ENCODE measurements at places on chromosomes 1 and 21.

DNA sequence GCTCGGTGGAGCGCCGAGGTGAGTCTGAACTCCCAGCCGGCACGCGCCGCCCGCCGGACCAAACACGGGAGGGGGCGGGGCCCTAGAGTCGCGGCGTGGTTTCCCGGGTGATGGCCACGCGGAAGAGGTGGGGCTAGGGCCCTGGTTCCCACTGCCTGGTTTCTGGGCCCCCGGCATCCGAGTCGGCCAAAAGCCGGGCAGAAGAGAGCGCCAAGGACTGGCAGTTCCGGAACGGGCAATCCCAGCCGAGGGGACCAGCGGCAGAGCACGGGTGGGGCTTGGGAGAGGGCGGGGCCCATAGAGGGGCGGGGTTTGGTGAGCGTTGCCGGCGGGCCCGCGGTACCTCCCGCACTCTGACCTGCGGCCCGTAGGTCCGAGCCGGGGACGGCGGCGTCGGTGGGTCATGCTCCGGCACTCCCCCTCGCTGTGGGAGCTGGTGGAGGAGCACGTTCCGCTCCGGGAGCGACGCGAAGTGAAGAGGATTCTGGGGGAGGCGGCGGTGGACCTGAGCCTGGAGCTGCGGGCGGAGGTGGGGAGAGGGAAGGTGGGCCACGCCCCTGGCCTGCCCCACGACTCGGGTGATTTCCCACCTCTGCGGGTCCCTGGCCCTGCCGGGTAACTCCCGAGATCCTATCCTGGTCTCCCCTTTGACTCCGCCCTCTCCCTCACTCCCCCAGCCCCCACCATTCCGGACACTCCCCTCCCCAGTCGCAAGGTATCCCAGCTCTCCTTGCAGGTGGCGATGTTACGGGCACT, at the start of gene CCDC24:
Gene CCDC24, plus strand, starts transcription at position 124 of the 756 bp plus-strand sequence. Its CDS starts 280 bp downstream, at position 404.
- peak; percentile 67 for DNase-seq

- no peak for DNase-seq
Measured at GRCh38 chr1:41812453-41812852, 106.3 kb downstream of the HIVEP3 start.

DNA sequence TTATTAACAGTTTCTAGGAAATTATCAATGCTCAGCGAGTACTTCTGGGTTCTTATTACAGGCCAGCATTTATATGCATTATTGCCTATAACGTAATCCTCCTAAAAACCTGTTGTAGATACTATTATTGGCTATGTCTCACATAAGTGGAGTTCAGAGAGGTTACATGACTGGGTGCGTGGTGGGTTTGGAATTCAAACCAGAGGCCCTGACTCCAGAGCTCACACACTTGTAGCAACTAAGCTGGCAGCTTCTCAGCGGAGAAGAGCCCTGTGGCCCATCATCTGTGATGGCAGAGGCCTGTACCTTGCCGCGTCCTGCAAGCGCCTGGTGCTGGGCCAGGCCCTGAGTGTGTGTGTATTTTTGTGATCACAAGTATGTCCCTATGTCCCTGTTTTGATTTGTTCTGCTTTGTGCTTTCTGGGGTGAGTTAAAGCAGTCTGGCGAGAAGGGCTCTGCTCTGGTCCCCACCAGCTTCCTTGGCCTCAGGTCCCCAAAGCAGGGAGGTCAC, 66.7 kb downstream of the HTR6 start:
- DNase-seq, result no peak

DNA sequence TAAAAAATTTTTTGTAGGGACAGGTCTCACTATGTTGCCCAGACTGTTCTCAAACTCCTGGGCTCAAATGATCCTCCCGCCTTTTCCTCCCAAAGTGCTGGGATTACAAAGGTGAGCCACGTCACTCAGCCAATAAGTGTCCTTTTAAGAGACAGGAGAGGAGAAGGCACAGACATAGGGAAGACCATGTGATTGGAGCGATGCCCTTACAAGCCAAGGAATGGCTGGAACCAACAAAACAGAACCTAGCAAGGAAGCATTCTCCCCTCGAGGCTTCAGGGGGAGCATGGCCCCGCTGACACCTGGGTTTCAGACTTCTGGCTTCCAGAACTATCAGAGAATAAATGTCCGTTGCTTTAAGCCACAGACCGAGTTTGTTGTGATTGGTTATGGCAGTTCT, 37.0 kb downstream of the NDUFS5 start:
- DNase-seq, result no peak

- no peak for DNase-seq
Measured at GRCh38 chr1:34302798-34303197, 126.1 kb downstream of the C1orf94 start.
